ENCODE measurements at places on chromosomes 11 and 22.

DNA sequence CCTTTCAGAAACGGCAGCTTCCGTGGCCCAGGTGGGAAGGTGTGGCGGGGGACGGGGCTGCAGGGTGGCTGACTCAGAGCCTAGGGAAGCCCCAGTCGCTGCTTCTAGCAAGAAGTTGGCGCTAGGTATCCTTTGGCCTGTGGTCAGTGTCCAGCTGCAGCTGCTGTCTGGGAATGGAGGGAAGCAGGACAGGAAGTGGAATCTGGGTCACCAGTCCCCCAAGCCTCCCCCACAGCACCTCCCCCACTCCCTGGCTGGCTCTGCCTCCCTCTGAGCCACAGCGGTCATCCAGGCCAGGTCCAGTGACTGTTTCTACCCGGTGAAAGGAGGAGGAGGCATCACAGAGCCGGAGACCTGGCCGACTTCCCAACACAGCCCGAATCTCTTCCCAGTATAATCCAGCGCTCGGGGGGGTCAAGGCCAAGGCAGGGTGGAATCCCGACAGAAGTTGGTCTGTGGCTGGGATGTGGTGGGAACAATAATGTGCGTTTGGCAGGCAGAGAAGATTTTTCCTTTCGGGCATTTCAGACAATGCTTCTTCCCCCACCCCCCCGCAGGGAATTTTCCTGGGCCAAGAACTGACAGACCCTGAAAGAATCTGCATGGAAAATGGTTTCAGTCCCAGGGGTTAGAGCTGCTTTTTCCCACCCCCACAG, 45.1 kb downstream of the C11orf96 start:
- no peak for DNase-seq

DNA sequence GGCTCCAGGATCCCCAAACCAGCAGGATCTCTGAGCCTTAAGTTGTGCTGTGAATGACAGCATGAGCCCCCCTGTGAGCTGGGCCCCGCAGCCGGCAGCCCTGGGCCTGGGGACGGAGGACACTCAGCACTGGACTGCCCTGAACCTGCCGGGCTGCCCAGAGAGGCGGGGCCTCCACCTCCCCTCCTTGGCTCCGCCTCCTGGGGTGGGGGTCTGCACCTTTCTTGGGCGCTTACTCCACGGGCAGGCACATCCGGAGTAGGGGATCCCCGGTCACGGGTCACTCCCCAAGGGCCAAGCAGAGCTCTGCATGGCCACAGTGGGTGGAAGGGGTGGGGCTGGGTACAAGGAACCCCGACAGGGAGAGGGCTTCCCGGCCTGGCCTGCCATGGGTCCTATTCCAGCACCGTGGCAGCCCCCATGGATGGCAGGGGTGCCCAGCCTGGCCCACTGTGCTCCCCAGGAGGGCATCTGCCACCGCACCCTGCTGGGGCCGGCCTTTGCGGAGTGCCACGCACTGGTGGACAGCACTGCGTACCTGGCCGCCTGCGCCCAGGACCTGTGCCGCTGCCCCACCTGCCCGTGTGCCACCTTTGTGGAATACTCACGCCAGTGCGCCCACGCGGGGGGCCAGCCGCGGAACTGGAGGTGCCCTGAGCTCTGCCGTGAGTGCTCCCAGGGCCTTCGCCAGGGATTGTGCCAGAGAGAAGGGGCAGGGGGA, 5.4 kb downstream of the MUC5B start:
- DNase-seq, result no peak

GRCh38 chr11:121374286-121374985, 77.7 kb upstream of the SORL1 start:
- DNase-seq, result no peak

DNA sequence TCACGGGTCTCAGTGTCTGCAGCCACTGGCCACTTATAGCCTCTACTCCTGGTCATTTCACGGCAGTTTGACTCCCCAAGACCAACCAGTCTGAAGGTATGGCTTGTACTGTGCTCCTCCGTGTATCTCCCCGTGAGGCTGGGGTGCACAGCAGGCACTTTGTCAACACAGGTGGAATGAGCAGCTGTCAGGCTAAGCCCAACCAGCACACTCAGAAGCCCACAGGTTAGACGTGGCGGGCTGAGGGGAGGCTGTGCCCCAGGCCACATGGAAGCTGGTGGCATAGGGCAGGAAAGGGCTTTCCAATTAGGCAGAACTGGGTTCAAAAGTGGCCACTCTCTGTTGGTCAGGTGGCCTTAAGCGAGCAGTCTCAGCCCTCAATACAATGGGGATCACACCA, 7.0 kb downstream of the TP53I11 start:
- DNase-seq, result no peak

DNA sequence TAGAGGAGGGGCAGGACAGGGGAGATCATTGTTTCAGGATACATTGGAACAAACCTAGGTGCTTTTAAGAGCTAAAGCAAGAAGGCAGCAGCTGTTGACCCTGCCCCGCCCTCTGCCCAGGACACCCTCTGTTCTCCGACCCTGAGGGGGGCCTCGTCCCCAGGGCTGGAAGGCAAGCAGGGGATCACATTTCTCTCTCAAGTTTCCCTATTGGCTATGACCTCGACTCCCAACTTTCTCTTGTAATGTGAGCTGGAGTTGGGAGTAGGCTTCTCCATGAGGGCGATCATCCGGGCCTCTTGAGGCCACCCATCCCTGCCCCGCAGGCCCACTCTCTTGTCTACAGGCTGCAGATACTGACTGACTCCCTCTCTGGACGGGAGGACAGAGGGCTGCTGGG, 37.7 kb downstream of the DSCAML1 start:
- DNase-seq, result no peak

DNA sequence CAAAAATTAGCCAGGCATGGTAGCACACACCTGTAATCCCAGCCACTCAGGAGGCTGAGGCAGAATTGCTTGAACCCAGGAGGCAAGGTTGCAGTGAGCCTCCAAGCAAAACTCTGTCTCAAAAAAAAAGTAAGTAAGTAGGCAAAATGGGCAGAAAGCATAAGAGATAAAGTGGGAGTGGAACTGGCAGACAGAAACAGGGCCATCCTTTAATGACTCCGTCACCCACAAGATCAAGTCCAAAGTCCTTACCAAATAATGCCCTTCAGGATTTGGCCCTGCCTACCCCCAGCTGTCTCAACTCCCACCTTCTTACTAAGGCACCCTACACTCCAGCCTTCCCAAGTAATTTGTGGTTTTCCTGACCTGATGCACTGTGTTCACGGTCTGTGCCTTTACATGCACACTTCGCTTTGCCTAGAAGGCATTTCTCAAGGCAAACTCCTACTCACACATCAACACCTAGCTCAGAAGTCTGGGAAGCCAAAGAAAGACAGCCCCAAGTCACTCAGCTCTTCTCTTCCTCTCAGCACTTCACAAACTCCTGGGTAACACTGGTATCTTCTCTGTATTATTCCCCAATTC, 6.1 kb downstream of the MAPK1 start:
- DNase-seq, result no peak

DNA sequence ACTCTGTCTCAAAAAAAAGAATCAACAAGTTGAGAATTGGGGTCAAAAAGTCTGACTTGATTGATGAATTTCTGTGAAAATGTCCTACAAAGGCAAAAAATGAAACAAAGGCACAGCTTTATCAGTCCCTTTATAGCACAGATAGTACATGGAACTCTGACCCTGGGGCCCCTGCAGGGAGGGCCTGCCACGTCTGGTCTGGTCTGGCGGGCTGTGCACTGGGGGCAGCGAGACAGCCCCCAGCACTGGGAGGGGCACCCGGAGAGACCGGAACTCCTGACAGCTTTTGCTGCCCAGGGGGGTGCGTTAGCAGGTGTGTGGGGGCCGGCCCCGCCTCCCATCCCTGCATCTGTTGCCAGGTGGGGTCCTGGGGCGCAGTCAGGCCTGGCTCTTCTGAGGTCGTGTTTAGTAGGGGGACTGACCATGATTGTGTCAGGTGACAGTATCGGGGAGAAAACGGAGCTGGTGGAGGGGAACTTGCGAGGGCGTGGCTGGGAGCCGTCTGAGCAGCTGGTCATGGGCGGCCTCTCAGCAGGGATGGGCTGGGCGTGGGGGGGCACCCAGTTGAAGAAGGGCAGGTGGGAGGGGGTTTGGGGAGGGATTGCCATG, 51.7 kb downstream of the GRAMD4 start:
- no peak for DNase-seq

GRCh38 chr11:78552881-78553280, 21.8 kb downstream of the NARS2 start:
- no peak for DNase-seq
